ENCODE measurements at places on chromosomes 5 and 9. TPM values are rescaled to one million over a fixed set of nuclear protein-coding genes. Genes with fewer than 3 reads are reported as not detected.
A peak's percentile ranks its signal among the peaks of the same experiment; 100 is the strongest.

GRCh38 chr9:121692606-121693387 is 41.4 kb downstream of the DAB2IP start:
- peak; percentile 75 for DNase-seq

DNA sequence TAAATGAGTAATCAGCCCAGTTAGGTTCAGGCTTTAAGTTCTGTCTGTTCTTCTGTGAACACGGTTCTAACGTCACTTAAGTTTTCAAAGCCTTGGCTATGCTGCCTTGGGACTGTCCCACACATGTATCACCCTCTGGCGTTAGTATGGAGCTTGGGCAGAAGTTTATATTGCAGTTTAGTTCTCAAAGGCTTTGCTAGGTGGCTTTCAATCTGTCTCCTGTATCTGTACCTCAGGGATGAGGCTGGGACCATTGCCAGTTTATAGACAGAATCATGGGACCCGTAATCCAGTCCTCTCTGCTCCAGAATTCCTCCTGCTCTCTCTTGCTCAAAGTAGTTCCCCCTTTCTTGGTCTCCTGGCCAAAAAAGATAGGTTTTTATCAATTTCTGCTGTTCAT is 12.1 kb downstream of the C9orf40 start:
- DNase-seq: no peak

GRCh38 chr5:135139381-135140134 is 105.5 kb upstream of the PITX1 start:
- peak; percentile 42 for DNase-seq

ORM2 gene
- total RNA-seq: not detected

GNA14 gene
- total RNA-seq: 13.6 TPM

APBA1 gene
- 8.0 TPM for total RNA-seq

TNFSF8 gene
- total RNA-seq: 5.8 TPM

BBLN gene
- total RNA-seq: 46.7 TPM

ENTREP1 gene
- total RNA-seq: 5.7 TPM

RETREG1 gene
- 9.7 TPM for total RNA-seq
